AG10803 (cell line): ENCODE measurements at places on chromosomes 6 and 20.

DNA sequence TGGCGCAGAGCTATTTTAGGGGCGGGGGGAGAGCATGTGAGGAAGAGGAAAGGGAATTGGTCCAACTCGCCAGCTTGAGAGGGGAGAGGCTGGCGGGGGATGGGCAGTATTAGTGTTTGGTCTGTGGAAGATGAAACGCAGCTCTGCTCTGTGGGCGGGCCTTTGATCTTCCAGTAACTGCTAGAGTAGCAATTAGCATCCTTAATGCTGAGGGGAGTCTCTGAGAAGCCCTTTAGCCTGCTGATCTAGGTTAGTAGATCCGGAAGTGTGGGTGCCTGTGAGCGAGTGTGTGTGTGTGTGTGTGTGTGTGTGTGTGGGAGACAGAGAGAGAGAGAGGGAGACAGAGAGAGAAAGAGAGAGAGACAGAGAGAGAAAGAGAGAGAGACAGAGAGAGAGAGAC is 117.2 kb upstream of the BACH2 start:
- no peak for DNase-seq

- no peak for DNase-seq
Observed at GRCh38 chr6:142671791-142672190, 273.2 kb downstream of the HIVEP2 start.

GRCh38 chr6:108359901-108360882 is 65.3 kb downstream of the AFG1L start:
- DNase-seq: no peak

- no peak for DNase-seq
Observed at GRCh38 chr20:16553684-16554083, 19.6 kb downstream of the KIF16B start.

DNA sequence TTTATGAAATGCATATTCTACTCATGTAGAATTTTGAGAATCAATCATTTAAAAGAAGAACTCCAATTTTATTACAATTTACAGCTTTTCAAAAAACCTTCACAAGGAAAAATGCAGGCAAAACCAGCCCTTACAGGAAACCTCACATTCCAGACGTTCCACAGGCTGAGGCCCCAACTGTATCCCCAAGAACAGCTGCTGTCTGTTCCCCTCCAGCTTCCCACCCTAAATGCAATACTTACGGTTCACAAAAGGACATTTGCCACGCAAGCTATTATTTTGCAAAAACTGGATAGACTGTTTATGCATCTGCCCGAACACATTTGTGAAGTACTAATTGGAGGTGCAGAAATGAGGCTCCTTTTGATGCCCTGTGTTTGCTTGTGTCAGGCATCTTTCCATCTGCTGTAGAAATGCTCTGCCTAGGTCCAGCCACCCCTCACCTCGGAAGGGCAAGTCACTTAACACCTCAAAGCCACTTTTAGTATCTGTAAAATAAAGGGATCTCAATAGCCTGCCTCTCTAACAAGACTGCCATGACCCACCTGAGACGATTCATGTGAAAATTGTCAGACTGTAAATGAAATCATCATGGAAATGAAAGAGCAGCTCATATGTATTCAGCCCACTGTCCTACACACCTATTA is 26.5 kb downstream of the PDE10A start:
- DNase-seq: peak; percentile 20

- DNase-seq: no peak
Observed at GRCh38 chr20:4043796-4044195, 28.4 kb upstream of the RNF24 start.

- no peak for DNase-seq
Observed at GRCh38 chr20:13382786-13383185, 161.7 kb downstream of the ISM1 start.

DNA sequence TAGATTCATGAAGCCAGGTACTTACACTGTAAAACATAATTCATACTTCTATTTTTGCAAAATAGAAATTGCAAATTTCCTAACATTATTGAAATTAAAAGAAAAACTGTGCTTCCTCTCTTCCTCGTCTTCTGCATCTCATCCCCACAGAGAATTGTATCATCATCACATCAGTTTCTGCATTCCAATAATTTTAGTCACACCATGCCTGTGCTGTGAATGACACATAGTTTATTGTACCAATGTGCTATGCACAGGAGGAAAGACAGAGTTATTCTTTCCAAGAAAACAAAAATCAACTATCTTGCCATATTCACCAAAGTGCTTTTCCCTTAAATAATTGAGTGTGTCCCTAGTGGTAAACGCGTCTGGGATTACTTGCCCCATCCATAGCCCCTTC is 38.1 kb upstream of the FAM135A start:
- peak; percentile 34 for DNase-seq

DNA sequence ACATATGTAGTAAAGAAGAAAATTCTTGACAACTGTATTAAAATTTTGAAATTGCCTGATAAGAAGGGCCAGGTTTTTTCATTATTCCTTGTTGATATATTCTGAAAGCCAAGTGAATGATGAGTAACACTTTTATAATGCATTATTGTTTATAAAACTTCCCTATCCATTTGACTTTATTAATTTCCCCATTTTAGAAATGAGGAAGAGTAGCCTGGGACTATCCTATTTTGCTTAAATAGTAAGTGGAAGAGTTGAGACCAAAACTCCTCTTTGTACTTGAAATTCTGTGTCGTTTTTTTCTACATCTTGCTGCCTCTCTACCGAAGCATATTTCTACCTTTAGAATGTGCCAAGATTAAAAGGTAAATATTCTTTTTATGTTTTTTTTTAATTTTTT is 39.7 kb downstream of the TRMT11 start:
- no peak for DNase-seq

DNA sequence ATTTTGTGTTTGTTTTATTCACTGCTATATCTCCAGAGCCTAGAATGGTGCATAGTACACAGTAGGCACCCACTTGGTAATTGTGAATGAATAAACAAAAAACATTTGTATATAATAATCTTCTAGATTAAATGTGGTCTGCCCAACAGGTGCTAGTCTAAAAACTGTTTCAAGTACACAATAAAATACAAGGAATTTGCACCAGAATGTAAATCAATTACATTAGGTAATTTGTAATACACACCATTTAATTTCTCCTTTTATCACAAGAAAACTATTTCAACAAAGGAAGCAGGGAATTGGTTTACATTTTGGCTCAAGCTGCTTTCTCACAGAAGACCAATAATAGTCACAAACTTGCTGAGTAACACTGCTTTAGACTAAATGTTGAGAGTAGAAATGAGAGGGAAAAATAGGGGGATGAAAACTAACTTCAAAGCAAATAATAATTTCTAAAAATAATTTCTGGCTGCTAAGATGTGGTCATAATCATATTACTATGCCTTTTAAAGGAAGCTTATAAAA is 22.1 kb downstream of the RUNX2 start:
- DNase-seq: no peak

- peak; percentile 52 for DNase-seq
Observed at GRCh38 chr6:116445102-116445501, 16.1 kb upstream of the CALHM6 start.

DNA sequence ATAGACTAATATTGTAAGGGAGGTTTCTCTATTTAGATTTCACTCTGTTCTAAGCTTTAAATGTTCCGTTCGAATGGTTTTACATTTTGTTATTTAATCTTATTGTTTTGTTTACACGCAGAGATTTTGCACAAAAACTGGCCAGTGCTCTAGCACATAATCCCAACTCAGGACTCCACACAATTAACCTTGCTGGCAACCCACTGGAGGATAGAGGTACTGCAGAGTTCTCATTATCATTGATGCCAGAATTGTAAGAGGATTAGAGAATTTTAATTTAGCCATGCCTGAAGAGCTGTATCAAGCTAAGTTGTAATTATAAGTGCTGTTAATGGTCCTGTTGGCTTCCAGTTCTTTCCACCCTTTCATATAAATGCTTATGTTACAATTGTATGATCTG is 179.7 kb upstream of the SCGN start:
- no peak for DNase-seq

DNA sequence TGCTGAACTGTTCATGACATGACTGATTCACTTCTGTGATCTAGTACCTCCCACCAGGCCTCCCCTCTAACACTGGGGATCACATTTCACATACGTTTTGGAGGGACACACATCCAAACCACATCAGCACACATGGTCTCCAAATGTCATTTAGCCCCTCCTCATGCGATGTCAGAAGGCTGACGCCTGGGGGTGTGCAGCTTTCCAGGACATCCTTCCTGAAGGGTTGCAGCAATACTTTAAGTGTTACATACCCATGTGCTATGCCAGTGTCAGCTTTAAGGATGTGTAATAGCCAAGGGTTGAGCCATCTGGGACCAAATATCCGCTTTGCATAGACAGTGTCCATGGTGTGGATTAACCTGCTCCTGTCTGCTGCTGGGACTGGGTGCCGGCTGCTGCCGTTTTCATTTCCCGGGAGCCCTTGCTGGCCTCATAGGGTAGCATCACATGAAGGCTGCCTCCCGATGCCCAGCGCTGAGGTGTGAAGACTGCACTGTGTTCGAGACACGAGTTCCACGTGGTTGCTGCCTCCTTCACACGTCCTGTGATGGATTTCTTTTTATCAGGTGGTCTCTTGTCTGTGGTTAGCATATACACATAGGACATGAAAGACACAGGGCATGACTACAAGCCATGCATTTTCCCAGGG is 219.0 kb downstream of the THBS2 start:
- DNase-seq: peak; percentile 95

GRCh38 chr20:20743511-20744169 is 31.2 kb upstream of the RALGAPA2 start:
- no peak for DNase-seq

DNA sequence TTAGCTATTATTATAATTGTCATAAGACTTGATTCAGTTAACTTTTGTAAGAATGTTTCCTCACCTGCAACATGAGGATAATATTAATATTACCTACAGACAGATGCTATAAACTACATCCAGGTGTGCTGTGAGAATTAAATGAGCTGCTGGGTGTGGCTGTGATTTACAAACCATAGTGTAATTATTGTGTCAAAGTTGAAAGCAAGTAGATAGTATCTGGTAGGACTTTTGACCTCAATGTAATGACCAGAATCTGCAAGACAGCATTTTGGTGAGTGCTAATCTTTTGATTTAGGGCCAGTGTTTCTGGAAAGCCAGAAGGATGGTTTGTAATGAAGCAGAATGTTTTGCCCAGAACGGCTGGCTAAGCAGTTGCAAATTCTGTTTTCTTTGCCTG is 162.5 kb downstream of the TRMT11 start:
- DNase-seq: no peak

GRCh38 chr6:170099387-170099786 is 191.5 kb downstream of the DLL1 start:
- no peak for DNase-seq

GRCh38 chr6:130218134-130218533 is 4.6 kb downstream of the SAMD3 start:
- DNase-seq: no peak

- peak; percentile 54 for DNase-seq
Observed at GRCh38 chr20:49765846-49766541, 46.6 kb upstream of the SLC9A8 start.

DNA sequence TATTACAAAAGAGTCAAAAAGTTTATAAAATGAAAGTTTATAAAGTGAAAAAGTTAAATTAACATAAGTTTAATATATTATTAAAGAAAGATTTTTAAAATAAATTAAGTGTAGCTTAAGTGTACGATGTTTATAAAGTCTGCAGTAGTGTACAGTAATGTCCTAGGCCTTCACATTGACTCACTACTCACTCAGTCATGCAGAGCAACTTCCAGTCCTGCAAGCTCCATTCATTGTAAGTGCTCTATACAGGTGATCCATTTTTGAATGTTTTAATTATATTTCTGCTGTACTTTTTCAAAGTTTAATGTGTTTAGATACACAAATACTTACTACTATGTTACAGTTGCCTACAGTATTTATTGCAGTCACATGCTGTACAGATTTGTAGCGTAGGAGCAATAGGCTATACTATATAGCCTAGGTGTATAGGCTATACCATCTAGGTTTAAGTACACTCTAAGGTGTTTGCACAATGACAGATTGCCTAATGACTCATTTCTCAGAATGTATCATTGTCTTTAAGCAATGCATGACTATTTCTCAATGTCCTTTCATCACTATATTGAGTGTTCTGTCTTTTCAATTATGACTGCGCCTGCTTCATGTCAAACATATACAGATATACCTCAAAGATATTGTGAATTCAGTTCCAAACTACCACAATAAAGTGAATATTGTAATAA is 1110.3 kb upstream of the MAP3K7 start:
- DNase-seq: no peak

DNA sequence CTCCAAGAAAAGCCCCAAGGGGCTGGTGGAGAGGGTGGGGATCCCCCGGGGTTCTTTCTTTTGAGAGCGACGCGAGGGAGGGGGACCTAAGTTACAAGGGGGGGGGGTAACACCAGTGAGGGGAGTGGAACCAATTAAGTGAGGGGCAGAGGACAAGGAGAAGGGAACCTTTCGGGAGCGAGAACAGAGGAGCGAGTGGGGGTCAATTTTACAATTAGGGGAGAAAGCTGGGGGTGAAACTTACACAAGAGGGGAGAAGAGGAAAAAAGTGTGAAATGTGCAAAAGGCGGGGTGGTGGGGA is 548 bp downstream of the SALL4 start:
- no peak for DNase-seq

DNA sequence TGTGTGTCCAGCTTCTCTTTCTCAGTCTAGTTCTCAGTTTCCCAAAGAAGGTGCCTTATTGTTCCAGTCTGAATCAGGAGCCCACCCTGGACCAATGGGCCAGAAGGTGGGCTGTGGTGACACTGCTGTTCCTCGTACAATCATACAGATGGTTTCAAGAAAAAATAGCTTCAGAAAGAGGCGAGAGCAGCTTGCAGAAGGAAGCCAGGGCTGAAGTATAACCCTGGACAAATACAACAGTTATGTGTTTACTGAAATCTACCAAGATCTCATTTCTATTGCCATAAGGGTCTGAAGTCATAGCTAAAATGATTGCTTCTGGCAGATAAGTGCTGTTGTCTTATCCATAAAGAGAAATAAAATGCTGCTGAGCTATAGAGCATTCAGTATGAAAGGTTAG is 75.4 kb downstream of the PFDN4 start:
- no peak for DNase-seq

- DNase-seq: no peak
Observed at GRCh38 chr6:149719531-149719930, 1.6 kb upstream of the LATS1 start.

GRCh38 chr20:60389882-60390281 is 431.7 kb downstream of the CDH26 start:
- no peak for DNase-seq

- DNase-seq: peak; percentile 81
Observed at GRCh38 chr6:12803486-12803885, 86.9 kb downstream of the PHACTR1 start.

- DNase-seq: no peak
Observed at GRCh38 chr6:9799582-9799981, 615.3 kb downstream of the TFAP2A start.
